HT1080 (cell line): ENCODE measurements at places on chromosomes 16 and 17. TPM values are rescaled to one million over a fixed set of nuclear protein-coding genes. Genes with fewer than 3 reads are reported as not detected.

GRCh38 chr16:85969159-85969558 lies 70.2 kb downstream of the IRF8 start:
- no peak for DNase-seq

DNA sequence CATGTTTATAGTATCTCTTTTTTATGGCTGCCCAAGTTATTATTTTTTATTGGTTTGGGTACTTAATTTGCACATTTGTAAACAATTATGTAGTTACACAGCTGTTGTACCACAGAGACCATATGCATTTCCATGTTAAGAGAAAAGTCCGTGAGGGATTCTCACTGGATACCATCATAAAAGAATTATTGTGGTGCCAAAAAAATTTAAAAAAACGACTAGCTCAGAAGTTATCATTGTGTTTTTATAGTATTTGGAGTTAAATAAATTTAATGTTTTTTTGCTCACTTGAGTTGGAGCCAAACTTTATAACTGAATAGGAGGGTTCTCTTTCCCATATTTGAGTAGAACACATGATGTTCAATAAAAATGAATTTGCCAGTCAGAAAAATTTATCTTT lies 618.7 kb downstream of the WWOX start:
- no peak for DNase-seq

GRCh38 chr17:81666092-81666341 lies 388 bp downstream of the OXLD1 start:
- no peak for DNase-seq

- DNase-seq = peak; percentile 47
Measured at GRCh38 chr16:89478576-89479221, 11.7 kb downstream of the ANKRD11 start.

- DNase-seq = no peak
Measured at GRCh38 chr16:23968176-23968575, 132.4 kb downstream of the PRKCB start.

GRCh38 chr16:66617728-66618127 lies 13.2 kb downstream of the CMTM3 start:
- no peak for DNase-seq

- no peak for DNase-seq
Measured at GRCh38 chr16:69767459-69768229, 5.5 kb downstream of the WWP2 start.

DNA sequence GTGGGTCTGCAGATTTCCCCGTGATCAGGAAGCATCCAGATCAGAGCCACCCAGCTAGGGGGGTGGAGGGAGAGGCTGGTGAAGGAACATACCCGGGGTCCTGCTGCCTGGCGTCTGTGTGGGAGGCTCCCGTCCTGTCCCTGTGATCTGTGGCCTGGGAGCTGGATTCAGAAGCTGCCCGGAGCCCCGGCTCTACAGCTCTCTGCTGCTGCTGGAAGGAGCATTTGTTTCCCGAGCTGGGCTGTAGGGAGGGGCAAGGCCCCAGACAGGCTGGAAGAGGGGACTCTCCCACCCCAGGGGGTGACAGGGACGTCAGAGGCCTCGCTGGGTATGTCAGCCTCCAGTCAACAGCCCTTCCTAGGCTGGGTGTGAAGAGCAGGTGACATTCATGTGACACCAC lies 10.2 kb downstream of the SOX8 start:
- DNase-seq = no peak

GRCh38 chr17:1227917-1228780 lies 42.1 kb upstream of the BHLHA9 start:
- no peak for DNase-seq

- DNase-seq = no peak
Measured at GRCh38 chr16:83418565-83418964, 389.2 kb upstream of the HSBP1 start.

DNA sequence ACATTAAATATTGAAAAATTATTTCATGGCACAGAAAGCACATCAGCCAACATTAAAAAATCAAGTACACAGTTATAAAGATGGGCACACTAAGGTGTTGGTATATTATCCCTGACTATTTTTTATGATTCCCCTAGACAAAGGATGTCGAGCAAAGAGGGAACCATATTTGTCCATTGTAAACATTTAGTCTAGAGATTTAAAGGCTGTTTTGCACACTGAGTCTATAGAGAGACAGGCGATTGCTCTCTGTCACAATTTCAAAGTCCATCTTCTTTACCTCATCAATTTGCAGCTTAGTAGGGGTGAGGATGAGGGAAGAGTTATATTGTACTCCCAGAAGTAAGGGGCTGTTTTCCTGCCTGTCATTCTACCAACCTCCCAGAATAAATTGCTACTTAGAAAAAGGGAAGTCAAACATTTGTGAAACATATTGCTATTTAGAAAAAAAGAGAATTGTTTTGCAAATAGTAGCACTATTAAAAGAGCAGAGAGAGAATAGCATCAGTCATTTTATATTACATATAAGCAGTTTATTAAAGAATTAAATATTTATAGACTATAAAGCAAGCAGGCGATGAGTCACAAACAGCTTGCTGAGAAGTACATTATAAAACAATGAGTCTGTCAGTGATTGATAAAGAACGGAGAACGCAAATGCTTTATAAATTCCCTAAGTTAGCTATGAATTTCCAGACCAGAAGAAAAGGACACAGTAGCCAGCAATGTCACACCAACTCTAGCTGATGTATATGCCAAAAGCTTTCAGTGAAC lies 270.6 kb upstream of the PMFBP1 start:
- no peak for DNase-seq

- DNase-seq = peak; percentile 85
Measured at GRCh38 chr16:77499373-77500285, 64.8 kb upstream of the ADAMTS18 start.

GRCh38 chr16:67844497-67844896 lies 2.2 kb upstream of the NUTF2 start:
- peak; percentile 30 for DNase-seq

DNA sequence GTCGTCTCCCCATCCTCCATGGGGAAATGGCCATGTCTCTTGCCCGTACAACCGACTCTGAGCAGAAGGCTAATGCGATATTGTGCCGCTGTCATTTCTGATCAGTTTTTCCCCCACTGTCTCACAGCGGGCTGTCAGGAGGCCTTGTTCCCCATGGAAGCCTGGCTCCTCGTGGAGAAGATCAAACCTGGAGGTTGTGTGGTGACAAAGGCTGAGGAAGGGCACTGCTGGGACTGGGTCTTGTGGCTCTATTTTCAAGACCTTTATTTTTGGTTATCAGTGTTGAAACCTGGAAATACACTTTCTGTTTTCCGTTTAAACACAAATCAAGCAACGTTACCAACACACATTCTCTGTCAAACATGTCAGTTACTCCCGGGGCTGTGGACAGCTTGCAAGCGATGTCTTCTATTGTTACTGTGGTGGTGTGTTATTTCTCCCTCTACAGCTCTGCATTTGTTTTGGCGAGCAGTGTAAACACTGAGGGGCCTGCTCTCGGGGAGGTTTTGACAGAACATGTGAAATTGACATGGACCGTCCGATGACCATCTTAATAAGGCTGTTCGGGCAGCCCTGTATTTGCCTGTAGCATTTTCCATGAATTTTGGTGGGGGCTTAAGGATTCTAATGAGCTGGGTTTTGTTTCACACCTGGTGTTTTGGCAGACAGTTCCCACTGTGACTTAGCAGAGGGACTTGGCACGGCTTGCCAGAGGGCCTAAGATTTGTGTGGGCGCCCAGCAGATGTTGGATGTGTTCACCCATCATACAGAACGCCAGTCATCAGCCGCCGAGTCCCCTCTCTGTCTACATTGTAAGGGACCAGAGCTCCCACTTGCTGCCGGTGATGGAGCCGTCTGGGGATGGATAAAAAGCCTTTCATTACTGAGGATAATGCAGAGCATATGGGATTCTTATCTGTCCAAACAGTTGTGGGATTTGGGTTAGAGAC lies 12.5 kb downstream of the RBFOX1 start:
- no peak for DNase-seq

DNA sequence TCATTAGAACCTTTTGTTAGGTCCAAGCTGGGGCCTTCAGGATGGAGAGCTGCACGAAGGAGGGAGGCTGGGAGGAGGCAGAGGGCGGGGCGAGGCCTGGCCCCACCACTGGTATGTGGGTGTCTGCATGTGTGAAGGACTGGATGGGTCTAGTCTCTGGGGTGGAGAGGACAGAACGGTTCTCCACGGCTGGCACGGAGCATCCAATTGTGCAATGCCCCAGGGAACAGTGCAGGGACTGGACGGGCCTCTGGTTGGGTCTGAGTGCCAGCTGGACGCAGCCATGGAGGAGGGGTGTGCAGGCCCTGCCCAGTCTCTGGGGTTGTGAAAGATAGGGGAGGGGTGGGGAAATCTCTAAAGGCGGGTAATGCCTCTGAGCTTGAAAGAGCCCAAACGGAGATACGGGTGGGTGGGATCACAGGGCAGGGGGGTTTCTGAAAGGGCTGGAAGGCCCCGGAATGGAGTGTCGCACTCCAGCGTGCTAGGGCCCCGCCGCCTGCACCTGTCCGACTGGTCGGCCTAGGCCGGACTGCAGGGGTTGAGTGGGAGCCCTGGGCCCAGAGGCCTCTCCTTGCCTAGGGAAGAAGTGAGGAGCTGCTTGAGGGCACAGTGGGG lies 1.6 kb downstream of the PPL start:
- DNase-seq = no peak

DNA sequence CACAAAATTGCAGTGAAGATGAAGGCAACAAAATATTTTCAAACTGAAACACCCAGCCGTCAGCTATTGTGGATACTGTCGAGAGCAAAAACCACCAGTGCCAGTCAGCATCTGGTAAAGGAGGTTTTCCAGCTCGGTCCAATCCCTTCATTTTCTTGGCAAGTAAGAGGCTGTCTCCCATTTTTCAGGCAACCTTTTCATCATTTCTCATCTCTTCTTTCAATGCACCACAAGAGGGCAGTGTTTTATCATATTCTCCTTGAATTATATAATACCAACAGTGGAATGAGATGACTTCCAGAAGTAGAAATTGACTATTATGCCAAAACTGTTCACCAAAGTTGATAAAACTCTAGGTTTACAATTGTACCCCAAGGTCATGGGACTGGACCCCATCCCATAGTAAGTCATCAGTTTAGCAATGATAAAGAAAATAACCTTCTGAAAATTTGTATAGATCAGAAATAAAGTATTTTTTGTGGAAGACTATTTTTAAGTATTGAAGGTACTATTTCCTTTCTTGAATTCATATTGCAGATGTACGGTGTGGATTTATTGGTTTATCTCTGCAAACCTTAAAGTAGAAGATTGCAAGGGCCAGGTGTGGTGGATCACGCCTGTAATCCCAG lies 16.8 kb downstream of the NQO1 start:
- DNase-seq = peak; percentile 61

- DNase-seq = no peak
Measured at GRCh38 chr17:40321524-40321929, 12.5 kb downstream of the RARA start.

- DNase-seq = no peak
Measured at GRCh38 chr16:86747761-86748160, 169.4 kb downstream of the FOXL1 start.

- no peak for DNase-seq
Measured at GRCh38 chr17:77400445-77400870, 259.7 kb downstream of the SEC14L1 start.

DNA sequence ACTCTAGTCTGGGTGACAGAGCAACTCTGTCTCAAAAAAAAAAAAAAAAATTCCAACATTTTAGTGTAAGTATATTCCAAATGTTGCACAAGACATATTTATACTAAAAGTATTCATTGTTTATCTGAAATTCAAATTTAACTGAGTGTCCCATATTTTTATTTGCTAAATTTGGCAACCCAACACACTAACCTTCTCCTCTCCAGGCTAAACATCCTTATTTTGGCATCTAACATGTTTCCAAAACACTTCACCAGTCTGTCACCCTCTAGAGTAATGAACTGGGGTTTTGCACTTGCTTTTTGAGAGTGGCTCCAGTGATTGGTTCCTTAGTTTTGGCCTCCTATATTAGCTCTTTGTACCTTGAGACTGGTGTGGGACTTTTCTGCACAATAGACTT lies 243.4 kb upstream of the SALL1 start:
- no peak for DNase-seq

DNA sequence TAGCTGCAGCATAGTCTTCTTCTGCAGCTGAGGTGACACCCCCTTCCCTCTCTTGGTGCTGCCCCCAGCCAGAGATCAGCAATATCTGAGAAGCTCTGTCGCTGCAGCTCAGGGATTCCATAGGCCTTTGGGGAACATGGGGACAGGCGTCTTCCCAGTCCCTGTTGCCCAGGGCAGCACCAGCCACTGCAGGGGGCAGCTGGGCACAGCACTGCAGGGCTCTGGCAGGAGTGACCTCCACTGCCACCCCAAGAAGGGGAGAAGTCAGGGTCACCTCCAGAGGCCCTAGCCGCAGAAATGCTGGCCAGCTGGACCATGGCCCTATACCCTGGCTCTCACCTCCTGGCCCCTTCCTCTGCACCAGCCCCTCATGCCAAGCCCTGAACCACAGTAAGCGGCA lies 16.9 kb downstream of the SCN4A start:
- DNase-seq = no peak

- no peak for DNase-seq
Measured at GRCh38 chr17:81176666-81177065, 10.6 kb upstream of the AATK start.

DNA sequence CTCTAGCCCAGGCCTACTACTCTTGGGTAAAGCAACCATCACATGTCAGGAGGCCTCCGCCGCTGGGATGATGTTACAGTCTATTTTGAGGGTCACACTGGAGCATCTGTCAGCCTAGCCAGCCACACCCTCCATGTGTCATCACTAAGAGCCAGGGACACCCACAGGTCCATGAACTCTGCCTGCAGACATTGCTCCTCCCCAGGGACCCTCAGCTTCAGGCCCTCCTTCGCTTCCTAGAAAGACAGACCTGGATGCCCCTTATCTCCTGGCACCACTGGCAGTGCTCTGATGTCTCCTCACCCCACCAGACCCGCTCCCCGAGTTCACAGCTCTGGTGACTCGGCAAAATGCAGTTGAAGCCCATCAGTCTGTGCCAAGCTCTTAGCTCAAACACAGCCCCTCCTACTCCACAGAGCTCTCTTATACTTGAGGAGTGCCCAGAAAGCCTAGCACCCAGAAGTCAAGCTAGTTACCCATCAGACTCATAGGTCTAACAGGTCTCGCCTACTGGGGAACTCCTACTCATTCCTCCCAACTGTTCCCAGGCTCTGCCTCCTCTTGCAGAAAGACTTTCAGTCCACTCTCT lies 5.9 kb downstream of the RANBP10 start:
- DNase-seq = no peak

GRCh38 chr17:37650419-37651003 lies 7.3 kb upstream of the DDX52 start:
- DNase-seq = peak; percentile 52

GRCh38 chr16:55367301-55367811 lies 43.4 kb downstream of the IRX6 start:
- DNase-seq = no peak

- no peak for DNase-seq
Measured at GRCh38 chr16:20798364-20798763, 7.9 kb downstream of the ERI2 start.

GRCh38 chr17:47077576-47077975 lies 98.5 kb upstream of the RPRML start:
- peak; percentile 62 for DNase-seq

VTN gene
- total RNA-seq = not detected in 2 replicates

CCL5 gene
- total RNA-seq = not detected in 2 replicates

SLC5A10 gene
- total RNA-seq = not detected in 2 replicates

OTOP2 gene
- not detected in 2 replicates for total RNA-seq

KRTAP9-8 gene
- not detected in 2 replicates for total RNA-seq

GP2 gene
- not detected in 2 replicates for total RNA-seq

CD300LG gene
- total RNA-seq = not detected in 2 replicates

KRT9 gene
- total RNA-seq = not detected in 2 replicates

FHOD1 gene
- total RNA-seq = 54.8 and 65.1 TPM in 2 replicates
